NCI-H510A treated with DMSO at 0.1 percent for 48 hours (cell line): ENCODE measurements at places on chromosomes 12 and 14.

- no peak for DNase-seq
Observed at GRCh38 chr12:44259890-44260289, 424.0 kb downstream of the TMEM117 start.

DNA sequence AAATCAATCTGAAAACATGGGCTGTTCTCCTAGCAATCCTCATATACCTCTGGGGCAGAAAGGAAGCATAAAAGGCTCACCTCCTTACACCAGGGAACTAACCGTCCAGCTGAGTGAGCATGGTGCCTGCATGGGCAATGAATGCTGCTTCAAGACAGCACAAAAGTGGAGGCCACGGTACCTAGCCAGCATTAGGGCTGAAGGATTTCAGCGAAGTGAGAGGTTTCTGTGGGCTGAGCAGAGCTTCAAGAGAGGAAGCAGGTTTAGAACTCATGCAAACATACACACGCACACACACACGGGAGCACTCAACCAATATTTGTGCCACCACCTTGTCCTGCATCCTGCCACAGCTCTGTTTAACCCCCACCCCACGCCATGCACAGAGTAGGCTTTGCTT, 838.5 kb upstream of the TMEM132C start:
- DNase-seq: peak; percentile 50

GRCh38 chr14:98937021-98937420, 335.0 kb downstream of the BCL11B start:
- DNase-seq: no peak

- no peak for DNase-seq
Observed at GRCh38 chr12:89920866-89921265, 212.2 kb upstream of the ATP2B1 start.

DNA sequence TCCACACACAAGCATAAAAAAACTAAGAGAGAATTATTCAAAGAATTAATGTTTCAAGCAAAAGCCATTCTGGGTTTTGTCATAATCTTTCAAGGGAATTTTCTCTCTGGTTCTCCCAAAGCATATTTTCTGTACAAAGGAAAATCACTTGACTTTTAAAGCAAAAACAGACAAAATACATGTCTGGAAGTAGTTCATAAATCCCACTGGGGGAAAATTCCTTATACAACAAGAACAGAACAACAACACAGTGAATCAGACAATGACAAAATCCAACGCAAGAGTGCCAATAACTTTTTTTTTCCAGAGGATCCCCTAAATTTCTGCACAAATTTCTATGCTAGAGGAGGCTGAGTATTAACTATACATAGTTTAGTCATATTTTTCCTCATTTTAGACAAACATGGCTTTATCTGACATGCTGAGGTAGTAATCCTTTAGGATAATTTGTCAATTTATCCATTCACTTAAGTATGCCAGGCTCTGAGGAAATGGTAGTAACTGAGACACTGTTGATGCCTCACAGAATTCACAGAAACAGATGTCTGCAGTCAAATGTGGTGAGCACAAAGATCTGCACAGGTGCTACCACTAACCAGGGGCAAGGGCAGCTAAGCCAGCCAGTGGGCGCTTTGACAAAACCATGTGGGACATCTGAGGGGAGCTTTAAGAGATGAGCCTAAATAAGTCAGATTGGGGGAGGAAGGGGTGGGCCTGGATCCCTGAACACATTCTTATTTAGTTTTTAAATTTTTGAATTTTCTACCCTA, 38.0 kb downstream of the GRIP1 start:
- DNase-seq: no peak

GRCh38 chr14:104348741-104349140, 210.4 kb downstream of the KIF26A start:
- no peak for DNase-seq

- DNase-seq: no peak
Observed at GRCh38 chr12:67884596-67884995, 104.7 kb upstream of the IFNG-AS1 start.

GRCh38 chr12:90984114-90984513, 20.7 kb downstream of the EPYC start:
- DNase-seq: no peak

DNA sequence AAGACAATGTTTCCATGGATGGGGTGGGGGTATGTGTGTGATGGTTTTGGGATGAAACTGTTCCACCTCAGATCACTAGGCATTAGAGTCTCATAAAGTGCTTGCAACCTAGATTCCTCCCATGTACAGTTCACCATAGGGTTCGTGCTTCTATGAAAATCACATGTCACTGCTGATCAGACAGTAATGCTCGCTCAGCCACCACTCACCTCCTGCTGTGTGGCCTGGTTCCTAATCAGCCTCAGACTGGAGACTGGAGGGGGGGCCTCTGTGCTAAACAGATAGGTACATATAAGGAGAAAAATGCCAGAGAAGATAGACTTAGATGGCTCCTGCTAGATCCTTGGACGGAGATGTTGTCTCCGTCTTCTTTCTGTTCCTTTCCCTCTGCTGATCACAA, 1296.9 kb upstream of the SEL1L start:
- no peak for DNase-seq

DNA sequence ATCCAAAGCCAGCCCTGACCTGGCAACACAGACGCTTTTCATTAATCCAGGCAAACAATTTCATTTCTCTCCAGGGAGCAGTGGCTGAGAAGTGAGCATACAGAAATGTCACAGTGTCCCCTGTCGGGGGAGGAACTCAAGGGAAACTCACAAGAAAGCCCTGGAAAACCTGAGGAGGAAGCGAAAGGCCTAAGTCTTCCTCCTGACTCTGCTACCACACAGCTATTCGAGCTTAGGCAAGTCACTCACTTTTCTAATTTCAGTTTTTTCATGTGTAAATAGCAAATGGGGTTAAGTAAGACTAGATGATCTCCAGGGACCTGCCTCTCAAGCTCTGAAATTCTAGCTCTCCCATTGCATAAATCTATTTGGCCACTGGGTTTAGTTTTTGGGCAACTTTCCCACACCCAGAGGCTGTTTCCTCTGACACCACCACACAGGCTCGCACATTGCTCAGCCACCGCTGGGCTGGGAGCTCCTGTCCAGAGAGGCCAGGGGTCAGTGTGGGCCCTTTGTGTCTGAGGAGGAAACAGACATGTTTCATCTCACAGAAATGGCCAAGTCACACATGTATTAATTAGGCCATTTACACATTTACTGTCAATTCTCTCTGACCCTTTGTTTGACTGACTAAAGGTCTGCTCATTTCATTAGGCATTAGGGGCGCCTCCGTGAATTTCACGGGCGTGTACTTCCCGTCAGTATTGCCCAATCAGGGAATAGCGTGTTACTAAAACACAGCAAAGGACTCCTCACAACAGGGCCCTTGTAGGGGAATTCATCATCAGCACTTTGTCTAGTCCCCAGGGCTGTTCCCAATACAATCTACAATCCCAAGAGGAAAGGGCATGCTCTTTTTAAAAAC, 9.8 kb upstream of the PNMA1 start:
- no peak for DNase-seq

- DNase-seq: no peak
Observed at GRCh38 chr12:132194056-132194455, 49.8 kb downstream of the NOC4L start.

GRCh38 chr12:85708775-85709174, 127.4 kb downstream of the RASSF9 start:
- no peak for DNase-seq

GRCh38 chr14:94918896-94919295, 149.0 kb upstream of the GSC start:
- DNase-seq: no peak

DNA sequence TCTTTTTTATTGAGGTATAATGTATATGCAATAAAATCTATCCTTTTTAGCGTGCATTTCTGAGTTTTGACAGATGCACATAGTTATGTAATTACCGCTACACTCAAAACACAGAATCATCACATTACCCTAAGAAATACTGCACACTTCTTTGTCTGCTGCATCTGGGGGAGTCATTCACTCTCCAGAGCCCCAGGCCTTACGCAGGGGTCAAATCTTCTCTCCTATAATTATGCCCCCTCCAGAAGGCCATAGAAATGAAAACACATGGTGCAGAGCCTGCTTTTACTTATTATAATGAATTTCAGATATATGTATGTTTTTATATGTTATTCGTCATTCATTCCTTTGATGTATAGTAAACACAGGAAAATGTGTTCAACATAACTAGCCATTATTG, 296.5 kb upstream of the TMEM132C start:
- DNase-seq: no peak
